ENCODE measurements at places on chromosomes 12 and 14.

DNA sequence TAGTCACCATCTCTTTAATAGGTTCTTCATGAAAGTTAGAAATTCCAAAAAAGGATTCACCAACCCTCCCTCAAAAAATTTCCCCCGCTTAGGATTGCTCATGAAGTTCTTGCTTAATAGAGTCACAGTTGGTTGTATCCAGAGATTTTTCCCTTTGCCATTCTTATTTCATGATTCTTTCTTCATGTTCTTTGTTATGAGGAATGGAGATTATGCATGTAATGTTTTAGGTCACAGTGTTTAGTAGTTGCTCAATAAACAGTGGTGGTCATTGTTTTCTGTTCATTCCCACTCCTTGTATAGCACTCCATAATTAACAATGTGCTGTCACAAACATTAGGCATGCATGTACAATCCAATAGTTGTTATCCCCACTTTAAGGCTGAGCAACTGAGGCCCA lies 51.2 kb upstream of the RTRAF start:
- DNase-seq: no peak

DNA sequence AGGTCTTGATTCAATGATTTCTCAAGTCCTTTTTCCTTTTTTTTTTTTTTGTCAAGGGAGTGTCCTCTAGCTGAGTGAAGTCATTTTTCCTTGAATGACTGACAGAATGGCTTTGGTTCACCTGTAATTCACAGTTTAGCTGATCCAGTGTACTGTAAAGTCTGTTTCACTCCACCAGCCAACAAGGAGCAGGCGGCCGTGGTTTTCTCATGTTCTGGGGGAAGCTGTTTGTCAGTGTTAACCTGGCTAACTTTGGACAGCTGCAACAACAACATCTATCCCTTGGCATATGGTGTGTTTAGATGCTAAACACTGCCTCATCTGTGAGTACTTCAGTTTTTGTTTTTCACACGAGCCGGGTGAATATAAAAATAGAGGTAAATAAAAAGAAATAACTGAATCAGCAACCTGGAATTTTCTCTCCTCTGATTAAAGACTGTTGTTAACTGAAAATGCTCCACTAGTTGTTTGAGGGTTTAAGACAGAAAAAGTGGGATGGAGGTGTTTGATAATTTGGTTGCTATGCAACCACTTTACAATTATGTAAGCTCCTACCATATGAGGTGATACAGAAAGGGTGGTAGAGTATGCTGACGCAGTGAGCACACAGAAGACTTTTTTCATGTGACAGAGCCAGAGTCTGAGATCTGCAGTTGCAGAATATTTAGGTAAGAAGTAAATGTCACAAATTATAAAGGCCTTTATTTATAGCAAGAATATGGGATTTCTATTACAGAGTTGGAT lies 50.3 kb upstream of the SLC2A13 start:
- no peak for DNase-seq

- DNase-seq: no peak
These were observed 16.4 kb downstream of the FAM234B start for GRCh38 chr12:13060581-13060980.

DNA sequence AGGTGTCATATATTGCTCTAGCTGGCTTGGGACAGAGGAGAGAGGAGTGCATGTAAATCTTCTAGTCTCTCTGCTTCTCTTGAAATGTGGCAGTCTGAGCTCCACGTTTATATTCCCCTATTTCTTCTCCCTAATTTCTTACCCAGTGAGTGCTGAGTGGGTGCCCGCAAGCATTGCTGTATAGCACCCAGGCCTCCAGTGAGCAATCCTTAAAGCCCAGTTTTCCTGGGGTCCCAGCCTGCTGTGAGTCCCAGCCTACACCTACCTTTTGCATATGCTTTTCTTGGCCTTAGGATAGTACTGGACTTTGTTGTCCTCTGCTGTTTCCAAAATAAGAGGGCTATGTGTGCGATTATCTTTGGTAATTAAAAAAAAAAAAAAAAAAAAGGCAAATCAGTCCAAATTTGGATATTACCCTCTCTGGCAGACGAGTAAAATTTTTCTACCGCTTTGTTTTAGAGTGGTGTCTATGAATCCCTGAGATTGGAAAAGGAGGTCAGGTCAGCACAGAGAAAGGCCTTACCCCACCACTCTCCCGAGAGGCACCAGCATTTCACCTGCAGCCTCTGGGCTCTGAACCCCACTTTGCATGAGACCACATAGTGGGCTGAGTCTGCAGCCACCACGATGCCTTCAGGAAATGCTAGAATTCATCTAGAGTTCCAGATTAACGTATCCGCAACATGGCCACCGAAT lies 1.1 kb downstream of the MGST1 start:
- DNase-seq: no peak

DNA sequence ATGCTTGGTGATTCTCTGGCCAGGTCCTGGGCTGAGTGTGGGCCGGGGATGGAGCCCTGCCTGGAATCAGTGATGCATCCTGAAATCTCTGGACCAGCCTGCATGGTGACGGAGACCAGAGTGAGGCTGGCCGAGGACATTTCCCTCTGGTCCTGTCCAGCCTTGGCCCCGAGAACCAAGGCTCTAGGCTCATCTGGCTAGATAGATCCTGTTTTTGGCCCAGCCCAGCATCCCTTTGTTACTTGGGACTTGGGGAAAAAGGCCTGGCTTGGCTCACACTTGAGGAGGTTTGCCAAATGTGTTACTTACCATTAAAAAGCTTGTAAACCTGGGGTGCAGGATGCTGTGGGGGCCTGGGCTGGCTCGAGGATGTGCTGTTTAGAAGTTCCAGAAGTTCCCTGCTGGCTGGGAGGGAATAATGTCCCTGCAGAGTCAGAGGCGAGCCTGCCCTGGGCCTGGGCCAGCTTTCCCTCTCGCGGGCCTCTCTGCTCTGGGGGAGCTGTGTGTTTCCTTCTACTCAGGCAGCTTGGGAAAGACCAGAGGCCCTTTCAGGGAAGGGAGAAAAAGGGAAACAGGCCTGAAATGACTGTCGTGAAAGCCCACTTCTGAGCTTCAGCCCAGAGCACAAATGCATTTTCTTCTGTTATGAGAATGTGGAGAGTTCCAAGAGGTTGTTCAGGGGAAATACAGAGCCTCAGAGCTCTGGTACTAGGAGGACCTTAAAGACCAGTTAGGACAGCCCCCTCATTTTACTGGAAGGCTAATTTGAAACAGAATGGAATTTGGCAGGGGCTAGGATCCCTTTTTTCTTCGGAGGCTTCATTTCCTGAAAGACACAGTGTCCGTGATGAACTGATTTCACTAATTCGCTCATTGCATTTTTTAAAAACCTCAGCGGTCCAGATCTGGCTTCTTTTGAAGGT lies 47.2 kb upstream of the CTDSP2 start:
- peak; percentile 96 for DNase-seq

GRCh38 chr12:121217063-121217462 lies 7.1 kb downstream of the P2RX4 start:
- DNase-seq: no peak

- no peak for DNase-seq
These were observed 2.3 kb upstream of the SLC25A3 start for GRCh38 chr12:98591209-98591608.

DNA sequence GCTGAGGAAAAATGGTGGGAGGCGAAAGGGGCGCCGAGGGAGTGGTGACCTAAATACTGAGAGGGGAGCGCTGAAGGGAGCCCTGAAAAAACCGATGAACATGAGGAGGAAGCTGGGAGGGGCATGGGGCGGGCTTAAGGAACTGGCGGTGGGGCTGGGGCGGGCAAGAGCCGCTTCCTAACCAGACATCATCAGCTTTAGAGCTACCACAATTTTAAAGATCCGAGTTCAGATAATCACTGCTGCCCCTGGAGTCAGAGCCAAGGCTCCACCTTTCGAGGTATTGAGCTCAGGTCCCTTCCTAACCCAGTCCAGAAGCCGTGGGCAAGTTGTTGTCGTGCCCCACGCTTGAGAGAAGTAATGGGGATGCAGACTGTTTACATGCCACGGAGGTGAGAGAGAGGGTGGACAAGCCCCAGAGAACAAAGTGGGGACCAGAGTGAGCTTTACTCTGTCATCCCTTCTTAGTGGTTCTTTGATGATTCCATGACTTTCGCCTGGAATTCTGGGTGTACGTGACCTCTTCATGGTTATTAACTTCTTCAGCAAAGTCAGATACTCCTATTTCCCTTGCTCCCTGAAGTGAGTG lies 393 bp downstream of the ORMDL2 start:
- DNase-seq: no peak

GRCh38 chr14:38174711-38175110 lies 33.0 kb upstream of the SSTR1 start:
- no peak for DNase-seq

DNA sequence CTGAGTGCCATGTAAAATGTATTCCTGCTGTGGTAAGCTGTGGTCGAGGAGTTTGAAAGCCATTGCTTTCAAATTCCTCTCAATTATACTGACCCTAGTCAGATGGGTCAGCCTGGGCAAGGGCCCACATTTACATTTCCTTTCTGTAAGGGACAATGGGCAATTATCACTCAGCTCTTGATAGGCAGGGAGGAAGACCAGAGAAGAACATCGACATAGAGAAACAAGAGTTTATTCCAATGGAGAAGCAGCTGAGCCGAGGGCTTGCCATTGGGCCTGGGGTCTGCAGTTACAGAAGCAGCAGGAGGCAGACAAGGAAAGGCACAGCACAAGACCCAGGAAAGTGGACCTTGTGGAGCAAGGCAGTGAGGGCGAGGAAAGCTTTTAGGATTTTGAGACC lies 9.7 kb downstream of the NRIP2 start:
- DNase-seq: no peak

DNA sequence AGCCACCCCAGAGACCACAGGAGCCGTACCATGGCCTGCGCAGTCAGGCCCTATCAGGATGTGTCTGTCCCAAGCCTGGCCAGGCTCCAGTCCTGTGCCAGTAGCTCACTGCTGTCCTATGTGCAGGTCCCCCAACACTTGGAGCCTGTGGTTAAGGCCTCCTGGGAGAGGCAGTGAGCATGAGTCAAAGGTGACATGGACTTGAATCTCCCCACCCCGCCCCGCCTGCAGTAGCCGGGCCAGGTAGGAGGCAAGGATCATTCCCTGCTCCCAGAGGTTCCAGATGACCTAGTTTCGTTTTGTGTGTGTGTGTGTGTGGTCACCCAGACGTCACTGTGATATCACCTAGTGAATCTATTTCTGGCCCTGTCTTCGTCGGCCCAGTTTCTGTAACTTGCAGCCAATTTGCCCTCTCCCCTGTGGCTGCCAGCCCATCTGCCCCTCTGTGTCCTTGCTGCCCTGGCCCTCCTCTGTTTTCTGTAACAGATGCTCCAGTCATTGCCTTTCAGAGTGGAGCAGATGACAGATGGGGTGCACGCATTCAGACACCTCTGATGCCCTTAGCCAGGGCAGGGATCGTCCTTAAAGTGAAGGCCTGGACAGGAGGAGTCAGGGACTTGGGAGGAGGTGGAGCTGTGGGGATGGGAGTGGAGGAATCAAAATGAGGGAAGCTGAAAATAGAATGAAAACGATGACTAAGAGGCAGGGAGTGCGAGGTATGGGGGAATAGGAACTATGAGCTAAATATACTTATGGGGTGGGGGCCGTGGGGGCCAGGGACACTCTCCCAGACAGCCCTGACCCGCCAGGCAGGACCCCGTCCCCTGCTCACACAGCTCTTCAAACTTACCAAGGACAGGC lies 37.4 kb downstream of the SLC6A12 start:
- peak; percentile 25 for DNase-seq

GRCh38 chr14:77459072-77459723 lies 1.3 kb downstream of the AHSA1 start:
- DNase-seq: peak; percentile 39

GRCh38 chr14:103260629-103261124 lies 73.4 kb upstream of the EIF5 start:
- no peak for DNase-seq

GRCh38 chr14:93084866-93085857 lies 30.6 kb downstream of the ITPK1 start:
- DNase-seq: no peak

DNA sequence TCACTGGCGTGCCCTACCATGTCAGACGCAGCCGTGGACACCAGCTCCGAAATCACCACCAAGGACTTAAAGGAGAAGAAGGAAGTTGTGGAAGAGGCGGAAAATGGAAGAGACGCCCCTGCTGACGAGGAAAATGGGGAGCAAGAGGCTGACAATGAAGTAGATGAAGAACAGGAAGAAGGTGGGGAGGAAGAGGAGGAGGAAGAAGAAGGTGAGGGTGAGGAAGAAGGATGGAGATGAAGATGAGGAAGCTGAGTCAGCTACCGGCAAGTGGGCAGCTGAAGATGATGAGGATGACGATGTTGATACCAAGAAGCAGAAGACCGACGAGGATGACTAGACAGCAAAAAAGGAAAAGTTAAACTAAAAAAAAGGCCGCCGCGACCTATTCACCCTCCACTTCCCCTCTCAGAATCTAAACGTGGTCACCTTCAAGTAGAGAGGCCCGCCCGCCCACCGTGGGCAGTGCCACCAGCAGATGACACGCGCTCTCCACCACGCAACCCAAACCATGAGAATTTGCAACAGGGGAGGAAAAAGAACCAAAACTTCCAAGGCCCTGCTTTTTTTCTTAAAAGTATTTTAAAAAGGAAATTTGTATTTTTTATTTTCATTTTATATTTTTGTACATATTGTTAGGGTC lies 13.2 kb downstream of the TRIP11 start:
- no peak for DNase-seq

DNA sequence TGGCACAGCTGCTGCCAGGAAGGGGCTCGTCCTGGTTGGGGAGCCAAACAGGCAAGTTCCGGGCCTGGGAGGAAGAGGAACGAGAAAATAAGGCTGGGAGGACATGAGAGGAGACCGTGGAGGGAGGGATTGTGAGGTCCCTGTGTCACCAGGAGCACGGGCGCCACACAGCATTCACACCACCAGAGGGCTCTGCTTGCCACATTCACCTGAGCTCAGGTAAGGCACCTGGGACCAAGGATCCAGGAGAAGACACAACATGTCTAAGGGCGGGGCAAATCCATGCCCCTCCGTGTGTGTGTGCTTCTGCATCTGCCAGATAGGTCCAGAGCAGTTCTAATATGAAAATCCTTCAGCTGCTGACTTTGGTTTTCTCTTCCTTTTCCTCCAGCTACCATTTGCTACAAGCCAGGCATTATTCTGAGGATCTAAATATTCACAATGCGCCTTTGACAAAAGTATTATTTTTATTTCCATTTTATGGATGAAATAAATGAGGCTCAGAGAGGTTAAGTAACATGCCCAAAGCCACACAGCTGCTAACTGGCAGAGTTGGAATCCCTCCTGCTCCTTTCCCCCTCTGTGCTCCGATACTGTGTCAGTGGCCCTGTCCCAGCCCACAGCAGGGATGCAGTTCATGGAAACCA lies 14.6 kb downstream of the RAPGEF3 start:
- no peak for DNase-seq

GRCh38 chr12:19440916-19441315 lies 1.6 kb downstream of the AEBP2 start:
- DNase-seq: no peak

- DNase-seq: no peak
These were observed 636 bp downstream of the FBXO33 start for GRCh38 chr14:39431416-39432178.

- DNase-seq: no peak
These were observed 76.4 kb upstream of the FOXG1 start for GRCh38 chr14:28690029-28690692.

- DNase-seq: no peak
These were observed 4.2 kb downstream of the ACTN1 start for GRCh38 chr14:68974759-68975347.

GRCh38 chr12:70698345-70698744 lies 61.1 kb upstream of the PTPRB start:
- no peak for DNase-seq
